ENCODE measurements at places on chromosomes 12 and 14.

DNA sequence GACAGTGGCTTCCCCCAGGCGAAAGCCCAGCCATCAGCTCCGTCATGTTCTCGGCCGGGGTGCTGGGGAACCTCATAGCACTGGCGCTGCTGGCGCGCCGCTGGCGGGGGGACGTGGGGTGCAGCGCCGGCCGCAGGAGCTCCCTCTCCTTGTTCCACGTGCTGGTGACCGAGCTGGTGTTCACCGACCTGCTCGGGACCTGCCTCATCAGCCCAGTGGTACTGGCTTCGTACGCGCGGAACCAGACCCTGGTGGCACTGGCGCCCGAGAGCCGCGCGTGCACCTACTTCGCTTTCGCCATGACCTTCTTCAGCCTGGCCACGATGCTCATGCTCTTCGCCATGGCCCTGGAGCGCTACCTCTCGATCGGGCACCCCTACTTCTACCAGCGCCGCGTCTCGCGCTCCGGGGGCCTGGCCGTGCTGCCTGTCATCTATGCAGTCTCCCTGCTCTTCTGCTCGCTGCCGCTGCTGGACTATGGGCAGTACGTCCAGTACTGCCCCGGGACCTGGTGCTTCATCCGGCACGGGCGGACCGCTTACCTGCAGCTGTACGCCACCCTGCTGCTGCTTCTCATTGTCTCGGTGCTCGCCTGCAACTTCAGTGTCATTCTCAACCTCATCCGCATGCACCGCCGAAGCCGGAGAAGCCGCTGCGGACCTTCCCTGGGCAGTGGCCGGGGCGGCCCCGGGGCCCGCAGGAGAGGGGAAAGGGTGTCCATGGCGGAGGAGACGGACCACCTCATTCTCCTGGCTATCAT is 663 bp downstream of the PTGER2 start:
- DNase-seq, result no peak

DNA sequence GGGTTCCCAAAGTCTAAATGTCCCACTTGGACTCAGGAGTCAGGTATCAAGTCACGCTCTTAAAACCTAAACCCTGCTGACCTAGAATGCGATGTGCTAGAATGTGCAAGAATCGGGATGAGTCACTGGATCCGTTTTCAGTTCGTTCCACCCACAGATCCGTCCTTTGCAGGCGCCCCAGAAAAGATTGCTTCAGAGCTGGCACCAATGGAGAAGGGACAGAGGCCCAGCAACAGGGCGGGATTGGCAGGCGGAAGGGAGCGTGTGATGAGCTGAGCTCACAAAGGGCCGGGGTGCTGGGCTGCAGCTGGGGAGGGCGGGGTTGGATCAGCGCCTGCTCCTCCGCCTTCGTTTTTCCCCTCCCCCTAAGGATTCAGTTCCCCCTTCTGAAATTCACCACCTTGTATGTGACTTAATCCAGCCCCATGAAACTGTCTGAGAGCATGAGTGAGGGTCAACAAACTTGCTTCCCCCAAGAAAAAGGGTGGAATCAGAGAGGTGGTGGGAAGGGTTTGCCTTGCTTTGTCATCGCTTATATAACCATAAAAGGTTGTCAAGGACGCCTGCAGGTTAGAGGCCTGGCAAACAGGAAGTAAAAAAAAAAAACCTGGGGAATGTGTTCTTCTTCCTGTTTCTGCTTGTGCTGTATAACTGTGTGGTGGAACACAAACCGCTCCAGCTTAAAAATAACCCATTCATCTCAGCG is 2.8 kb upstream of the UBC start:
- DNase-seq, result peak; percentile 85

- no peak for DNase-seq
These were observed 185.2 kb downstream of the CRADD start for GRCh38 chr12:93862424-93862823.

DNA sequence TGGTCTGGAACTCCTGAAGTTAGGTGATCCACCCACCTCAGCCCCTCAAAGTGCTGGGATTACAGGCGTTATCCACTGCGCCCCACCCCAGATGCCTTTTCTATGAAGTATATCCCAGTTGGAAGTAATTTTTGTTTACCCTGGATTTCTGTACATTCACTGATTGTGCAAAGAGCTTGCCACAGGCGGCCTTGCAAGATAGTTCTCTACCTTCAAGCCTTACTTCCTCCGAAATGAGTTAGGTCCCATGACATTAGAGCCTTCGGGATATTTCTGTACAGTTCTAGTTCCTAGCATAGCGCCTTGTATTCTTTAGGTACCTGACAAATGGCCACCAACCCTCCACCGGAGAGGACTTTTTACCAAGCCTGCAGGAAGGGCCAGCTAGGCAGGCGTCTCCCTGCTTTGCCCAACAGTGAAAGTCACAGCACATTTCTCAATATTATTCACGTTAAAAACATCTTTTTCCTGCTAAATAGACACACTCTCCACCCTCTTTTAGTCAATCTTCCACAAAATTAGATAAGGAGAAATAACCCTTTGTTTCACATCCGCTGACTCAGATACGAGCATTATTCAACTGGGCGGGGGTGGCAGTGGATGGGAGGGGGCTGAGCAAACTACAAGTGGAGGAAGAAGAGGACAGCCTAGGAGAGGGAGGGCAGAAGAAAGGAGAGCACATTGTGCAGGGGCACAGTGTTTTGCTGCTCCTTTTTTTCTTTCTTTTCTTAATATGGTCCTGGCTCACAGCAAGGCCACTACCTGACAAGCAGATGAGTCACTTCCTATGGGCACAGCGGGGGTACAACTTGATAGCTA is 40.0 kb upstream of the CAPRIN2 start:
- DNase-seq, result no peak

DNA sequence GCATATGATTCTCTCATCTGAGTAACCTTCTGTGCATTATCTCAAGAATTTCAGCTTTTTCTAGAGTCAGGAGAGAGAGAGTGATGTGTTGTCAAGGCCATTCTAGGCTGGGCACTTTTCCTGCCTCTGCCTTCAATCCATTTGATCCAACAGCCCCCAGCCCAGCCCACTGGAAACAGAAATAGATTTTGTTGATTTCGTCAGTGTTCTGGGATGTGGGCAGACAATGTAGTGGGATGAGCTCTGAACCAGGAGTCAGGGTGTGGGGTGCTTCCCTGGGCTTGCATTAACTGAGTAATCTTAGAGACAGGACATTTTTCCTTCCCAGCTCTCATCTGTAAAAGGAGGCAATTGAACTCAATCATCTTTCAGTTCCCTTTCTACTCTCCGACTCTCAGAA is 42.5 kb upstream of the RPH3A start:
- no peak for DNase-seq

DNA sequence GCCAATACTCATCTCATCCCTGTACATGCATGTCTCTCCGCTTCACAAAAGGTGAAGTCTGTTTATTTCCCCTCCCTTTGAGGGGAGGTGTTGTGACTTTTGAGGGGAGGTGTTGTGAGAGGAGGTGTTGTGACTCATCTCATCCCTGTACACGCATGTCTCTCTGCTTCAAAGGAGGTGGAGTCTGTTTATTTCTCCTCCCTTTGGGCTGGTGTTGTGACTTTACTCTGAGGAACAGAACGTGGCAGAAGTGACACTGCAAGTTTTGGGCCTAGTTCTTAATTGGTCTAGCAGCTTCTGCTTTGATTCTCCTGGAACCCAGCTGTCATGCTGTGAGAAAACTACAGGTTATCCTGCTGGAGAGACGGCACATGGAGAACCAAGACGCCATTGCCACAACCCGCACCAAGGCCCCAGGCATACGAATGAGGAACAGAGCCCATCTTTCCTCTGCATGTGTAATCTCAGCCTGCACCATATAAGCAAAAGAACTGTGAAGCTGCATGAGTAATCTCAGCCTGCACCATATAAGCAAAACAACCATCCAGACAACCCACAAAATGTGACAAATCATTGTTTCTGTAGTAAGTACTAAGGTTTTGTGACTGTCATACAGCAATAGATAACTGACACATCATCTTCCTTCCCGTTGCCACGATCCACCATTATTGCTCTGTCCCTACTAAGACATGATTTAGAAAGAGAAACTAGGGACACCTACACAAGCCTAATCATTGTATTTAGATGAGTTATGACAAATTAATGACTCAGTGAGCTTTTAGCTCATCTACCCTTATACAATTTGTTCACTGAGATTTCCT is 30.0 kb downstream of the GALNT4 start:
- DNase-seq, result peak; percentile 10
